ENCODE measurements at places on chromosomes 2 and 18. TPM values are rescaled to one million over a fixed set of nuclear protein-coding genes. Genes with fewer than 3 reads are reported as not detected.
A peak's percentile ranks its signal among the peaks of the same experiment; 100 is the strongest.

DNA sequence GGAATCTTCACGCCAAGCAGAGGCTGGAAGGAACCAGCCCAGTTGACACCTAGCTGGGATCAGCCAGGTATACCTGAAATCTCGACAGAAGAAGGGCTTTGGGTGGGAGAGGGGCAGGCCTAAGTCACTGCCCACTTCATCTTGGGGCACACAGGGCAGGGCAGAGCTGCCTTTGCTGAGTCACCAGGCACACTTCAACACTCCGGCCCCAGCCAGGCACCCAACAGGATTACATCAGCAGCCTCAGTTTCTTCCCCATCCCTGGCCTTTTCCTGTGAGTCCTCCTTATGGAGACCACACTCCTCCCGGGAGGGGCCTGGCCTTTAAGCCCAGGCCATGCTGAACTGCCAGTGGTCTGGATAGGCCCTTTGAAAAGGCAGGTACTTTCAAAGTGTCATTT, 201.7 kb upstream of the HS6ST1 start:
- no peak for DNase-seq

The CCDC68 gene
- total RNA-seq, result 6.6 TPM

The FSHR gene
- not detected for total RNA-seq

The ERMN gene
- total RNA-seq, result 2.2 TPM

GRCh38 chr2:74740741-74741431, 86.8 kb downstream of the SEMA4F start:
- peak; percentile 23 for DNase-seq

GRCh38 chr2:127454595-127455565, 36.7 kb downstream of the PROC start:
- DNase-seq, result no peak

Data from breast epithelium (tissue), 4 donors.